ENCODE measurements at places on chromosomes 7 and 10.

GRCh38 chr7:41255113-41255512, 447.8 kb downstream of the INHBA start:
- DNase-seq = no peak

DNA sequence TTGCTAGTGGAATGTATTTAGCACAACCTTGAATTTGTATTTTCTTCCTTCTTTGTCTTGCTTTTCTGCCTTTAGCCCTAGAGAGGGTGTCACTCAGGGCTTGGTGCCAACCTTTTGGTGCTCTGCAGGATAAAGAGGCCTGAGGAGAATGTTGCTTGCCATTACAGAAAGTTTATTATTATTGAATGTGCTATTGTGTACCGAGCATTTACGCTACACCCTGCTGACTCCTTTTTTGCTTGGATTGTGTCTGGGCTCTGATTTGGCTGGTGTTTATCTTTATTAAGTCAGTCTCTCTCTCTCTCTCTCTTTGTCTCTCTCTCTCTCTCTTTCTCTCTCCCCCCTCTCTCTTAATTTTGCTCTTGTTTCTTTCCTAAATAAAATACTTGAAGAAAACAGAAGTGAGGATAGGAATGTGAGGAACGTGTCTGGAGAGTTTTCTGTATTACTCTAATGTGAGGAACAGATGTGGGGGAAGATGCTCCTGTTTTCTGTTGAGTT, 284.4 kb upstream of the PHYHIPL start:
- DNase-seq = no peak

GRCh38 chr7:117809958-117810357, 63.3 kb downstream of the CTTNBP2 start:
- no peak for DNase-seq

DNA sequence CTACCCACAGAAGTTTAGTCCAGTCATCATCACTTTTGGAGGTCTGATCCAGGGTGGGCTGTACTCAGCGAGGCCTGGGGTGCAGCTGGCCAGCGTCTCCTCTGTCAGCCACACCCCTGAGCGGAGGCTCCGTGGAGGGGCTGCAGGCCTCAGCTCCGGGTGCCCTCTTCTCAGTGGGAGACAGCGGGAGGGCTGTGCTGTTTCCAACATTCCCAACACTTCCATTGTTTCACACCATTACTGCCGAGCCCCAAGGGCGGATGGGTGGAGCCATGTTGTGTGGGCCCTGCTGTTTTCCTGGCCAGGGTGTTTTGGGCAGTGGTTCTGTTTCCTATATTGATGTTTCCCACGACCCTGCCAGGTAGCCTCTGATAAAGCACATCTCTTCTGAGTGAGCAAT, 95.0 kb downstream of the MKI67 start:
- DNase-seq = no peak

GRCh38 chr10:23258516-23258915, 66.4 kb downstream of the PTF1A start:
- no peak for DNase-seq

- DNase-seq = no peak
These were observed 236.8 kb downstream of the FANK1 start for GRCh38 chr10:126133082-126133620.

DNA sequence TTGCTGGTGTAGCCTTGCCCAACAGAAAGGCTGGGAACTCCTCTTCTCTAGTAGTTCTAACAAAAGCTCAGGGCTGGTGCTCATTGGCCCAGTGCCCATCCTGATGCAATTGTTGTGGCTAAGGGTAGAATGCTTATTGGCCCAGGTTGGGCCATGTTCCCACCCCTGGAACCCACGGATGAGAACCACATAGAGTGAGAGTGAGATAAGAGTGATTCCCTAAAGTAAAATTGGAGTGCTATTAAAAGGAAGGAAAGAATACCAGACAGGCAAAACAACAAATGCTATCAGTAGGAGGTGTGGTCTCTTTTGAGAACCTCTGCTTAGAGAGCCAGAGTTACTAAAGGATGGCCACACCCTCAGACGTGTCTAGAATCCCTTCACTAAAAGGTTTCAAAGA, 49.2 kb downstream of the LGI1 start:
- DNase-seq = no peak

GRCh38 chr7:3461923-3462322, 160.9 kb downstream of the SDK1 start:
- DNase-seq = no peak

DNA sequence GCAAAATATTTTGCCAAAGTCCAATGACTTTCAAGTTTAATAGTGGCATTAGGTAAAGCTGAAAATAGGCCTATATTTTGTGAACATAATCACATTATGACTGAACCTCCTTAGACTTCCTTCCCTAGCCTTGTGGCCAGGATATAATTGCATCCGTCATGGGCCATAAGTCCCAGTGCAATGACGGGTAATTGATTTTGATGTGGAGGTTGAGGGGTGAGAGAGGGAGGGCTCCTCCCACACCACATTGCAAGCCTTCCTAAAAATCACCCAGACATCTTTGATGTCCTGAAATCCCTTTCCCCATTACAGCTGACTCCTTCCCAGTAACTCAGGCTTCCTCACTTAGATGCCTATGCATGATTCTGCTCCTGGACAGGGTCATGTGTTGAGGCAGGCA, 25.6 kb downstream of the TAS2R41 start:
- no peak for DNase-seq

DNA sequence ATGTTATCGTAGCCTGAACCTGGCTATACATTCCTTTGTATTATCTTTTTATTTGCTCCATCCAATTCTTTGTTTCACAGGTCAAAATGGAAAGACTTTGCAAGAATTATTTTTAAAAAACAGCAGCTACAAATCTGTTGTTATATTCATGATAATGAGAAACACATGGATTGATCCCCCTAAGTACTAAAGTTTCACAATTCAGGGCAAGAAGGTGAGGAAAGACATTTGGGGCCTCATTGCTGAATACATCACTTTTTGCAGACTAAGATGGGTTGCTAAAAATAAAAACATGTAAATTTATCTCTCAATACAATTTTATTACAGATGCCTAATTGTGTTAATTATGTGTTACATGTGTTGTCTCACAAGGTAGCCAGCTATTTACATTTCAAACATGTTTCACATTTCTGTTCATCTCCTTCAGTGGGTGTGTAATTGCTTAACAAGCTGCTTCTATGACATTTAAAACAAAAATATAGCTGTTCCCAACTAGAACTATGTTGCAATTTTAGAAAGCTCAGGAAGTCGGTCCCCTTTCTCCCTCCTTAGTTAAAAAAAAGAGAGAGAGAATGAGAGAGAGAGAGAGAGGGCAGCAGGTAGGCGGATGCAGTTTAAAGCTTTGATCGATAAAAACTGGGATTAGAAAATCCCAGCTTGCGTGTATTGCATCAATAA, 606.3 kb upstream of the FZD8 start:
- no peak for DNase-seq

DNA sequence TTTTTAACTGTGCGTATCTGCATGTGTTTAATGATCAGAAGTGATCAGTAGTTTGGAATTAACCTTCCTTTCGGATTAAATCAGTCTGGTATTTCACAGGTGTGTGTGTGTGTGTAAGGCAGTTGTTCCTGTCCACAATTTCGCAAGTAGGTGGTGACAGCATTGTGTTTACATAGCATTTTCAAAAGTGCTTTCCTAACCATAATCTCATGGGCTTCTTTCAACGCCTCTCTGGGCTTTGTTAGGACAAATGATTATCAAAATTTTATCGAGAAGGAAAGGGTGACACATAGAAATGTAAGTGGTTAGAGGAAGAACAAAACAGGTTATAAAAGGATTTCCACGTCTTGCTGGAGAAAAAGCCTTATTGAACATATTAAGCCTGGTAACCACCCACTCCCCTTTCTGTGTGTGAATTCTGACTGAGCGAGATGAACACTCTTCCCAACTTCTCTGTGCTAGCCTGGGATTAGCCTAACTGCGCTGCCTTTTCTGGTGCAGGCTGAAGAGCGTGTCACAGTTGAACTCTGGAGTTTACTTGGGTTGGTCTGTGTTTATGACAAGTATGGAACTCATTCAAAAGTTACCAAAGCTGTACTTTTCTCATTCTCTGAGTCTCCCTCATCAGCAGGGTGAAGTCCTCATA, 292.3 kb upstream of the PITRM1 start:
- no peak for DNase-seq

Data from NCI-H2029 treated with DMSO at 0.1 percent for 48 hours (cell line).